ENCODE measurements at places on chromosomes 4 and X. TPM values are rescaled to one million over a fixed set of nuclear protein-coding genes. Genes with fewer than 3 reads are reported as not detected.

GRCh38 chr4:38920677-38921076 is 53.1 kb downstream of the FAM114A1 start:
- no peak for DNase-seq

MAD2L1 gene
- 100.0 TPM for total RNA-seq

DNA sequence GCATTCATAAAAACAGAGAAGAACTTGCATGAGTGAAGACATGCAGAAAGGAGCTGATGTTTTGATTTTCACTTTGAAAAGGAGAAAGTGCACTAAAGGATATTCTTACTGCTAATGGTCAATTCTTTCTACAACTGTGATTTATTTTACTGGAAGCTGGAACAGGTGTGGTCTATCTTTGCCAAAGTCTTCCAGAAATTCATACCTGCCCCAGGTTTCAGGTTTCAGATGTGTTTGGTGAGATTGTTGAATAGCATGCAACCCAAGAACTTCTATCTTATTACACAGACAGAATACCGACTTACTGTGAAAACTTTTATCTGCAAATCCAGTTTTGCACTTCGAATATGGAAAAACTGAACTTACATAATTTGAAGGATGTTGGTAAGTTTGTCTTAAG is 388.3 kb downstream of the PDGFC start:
- DNase-seq, result no peak

DNA sequence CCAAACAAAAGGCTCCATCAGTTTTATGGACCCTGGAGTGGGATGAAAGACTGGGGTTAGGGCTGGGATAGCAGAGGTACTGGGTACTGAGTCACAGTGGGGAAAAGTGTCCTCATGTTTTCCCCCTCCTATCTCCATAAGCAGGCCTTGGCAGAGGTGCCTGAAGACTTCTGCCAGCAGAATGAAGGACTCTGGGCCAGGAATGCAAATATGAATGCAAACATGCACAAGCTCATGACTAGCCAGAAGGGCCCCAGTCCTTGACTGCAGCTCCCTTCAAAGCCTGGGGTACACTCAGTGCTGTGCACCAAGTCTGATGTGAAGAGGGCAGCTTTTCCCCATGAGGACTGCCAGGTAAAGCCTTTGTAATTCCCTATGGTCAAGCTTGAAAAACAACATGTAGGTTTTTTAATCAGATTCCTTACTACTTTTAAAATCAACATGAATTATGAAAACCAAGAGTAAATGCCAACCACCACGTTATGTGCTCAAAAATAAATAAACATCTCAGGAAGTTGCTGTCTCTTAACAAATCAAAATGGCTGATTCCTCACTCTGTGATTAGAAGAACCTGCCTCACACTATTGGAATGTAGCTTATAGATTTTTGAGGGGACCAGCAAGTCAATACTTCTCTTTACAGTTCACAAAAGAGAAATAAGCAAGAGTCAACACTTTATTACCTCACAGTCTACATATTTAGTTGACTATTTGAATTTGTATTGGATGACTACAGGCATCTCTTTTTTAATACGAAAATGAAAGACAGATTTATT is 1512.0 kb downstream of the ARAP2 start:
- no peak for DNase-seq

SEPTIN6 gene
- 187 TPM for total RNA-seq

KIAA1210 gene
- not detected for total RNA-seq

- no peak for DNase-seq
Observed at GRCh38 chr4:184838249-184839074, 12.7 kb upstream of the ACSL1 start.
